ENCODE measurements at places on chromosomes 7 and 10.

GRCh38 chr10:130282492-130283218, 146.5 kb downstream of the GLRX3 start:
- DNase-seq: no peak

DNA sequence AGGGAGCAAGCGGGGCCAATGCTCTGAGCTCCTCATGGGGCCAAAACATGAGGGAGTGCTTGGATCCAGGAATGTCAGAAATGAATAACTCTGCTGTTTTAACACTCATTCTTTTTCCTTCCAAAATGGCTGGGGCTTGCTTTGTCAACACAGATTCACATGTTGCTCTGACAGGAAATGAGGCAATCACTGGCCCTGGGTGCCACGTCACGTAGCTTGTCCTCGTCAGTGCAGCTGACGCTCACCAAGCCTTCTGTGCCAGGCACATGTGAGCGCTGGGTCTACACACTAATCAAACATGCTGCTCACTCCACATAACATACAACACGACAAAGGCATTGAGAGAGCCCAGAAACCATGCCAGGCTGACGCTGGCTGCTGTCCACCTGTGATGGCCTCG, 198.9 kb downstream of the WDR37 start:
- DNase-seq: no peak

DNA sequence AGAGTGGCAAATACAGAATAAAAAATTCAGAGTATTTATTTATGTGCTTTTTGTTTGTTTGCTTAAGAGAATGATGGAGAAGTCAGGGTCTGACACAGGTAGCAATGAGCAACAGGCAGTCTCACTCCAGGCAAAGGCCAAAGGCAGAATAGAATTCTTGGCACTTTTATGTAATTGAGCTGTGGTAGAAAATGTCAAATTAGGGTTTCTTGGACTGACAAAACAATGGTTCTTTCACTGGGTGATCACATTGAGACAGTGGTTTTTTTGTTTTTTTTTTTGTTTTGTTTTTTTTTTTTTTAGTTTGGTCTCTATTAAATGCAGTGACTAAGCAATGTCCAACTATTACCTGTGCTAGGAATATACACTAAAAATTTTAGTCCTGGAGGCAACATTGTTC, 27.4 kb downstream of the POM121L12 start:
- DNase-seq: no peak

DNA sequence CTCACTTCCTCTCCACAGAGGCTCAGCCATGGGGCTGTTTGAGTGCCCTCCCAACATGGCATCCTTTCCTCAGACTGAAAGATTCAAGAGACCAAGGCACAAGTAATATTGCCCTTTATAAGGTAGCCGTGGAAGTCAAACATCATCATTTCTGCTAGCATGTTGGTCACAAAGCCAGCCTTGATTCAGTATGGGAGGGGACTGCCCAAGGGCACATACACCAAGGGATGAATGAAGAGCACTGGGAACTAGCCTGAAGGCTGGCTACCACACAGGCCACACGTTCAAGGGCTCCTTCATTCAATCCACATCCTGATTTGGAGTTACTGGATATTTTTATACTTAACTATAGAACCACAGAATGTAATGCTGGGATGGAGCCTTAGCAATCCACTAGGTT, 39.3 kb downstream of the CPVL start:
- no peak for DNase-seq

DNA sequence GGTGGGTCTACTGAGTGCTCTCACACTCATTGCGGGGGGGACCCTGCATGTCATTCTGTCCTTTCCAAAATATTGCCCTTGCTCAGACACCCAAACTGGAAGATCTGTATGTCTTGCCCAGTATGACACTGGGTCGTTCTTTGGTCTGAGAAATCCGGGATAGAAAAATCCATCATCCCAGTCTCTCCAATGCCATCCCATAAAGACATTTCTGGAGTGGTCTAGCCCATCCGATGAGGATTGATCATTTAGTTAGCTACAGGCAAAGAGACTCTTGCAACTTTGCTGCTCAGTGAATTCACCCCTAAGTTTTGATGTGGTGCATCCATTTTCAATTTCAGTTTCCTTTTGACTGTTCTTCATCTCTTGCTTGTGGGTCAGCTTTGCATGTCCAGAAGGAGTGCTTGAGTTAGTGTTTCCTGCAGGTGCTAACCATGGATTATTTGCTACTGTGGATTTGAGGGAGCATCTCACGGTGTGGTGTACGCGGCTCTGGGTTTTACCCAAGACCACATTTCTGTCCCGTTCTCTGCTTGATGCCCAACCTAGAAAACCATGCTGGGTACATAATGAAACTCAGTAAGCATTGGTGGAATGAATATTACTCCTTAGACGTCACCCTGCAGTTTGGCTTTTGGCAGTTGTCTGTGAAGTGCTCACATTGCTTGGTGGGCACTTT, 247.0 kb upstream of the MKI67 start:
- DNase-seq: no peak

- DNase-seq: no peak
Observed at GRCh38 chr10:113302062-113302461, 250.8 kb upstream of the HABP2 start.

Measured in neural progenitor cell (in vitro differentiated cells).